GM19239 (cell line): ENCODE measurements at places on chromosomes 6 and 20.

DNA sequence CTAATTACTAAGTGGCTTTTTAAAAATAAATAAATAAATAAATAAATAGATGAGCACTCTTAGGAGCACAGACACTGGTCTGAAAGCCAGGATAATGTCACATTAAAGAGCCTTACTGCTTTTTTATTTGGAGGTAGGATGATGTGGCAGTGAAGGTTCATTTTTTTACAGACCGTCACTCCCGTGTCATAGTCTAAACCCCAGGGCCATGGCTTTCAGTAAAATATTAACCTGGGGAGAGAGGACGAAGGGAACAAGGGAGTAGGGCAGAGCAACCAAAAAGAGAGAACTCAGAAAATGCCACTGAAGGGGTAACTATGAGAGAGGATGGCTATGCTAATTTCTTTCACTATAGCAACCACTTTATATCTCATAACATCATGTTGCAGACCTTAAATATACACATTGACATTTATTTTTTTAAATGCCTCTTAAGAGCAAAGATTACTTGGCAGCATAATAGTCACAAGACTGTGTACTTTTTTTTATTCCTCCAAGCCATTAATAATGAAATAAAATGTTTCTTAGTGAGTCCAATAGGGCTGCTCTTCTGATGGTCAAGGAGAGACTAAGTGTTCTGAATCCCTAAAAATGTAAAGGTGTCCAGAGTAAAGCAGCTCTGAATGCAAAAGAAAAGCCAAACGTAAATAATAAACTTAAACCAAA lies 100.9 kb upstream of the SIM1 start:
- DNase-seq = no peak

GRCh38 chr6:900716-901605 lies 208.0 kb upstream of the EXOC2 start:
- DNase-seq = no peak

GRCh38 chr6:125793863-125794262 lies 3.1 kb downstream of the NCOA7 start:
- no peak for DNase-seq

GRCh38 chr6:56637640-56638039 lies 5.0 kb downstream of the DST start:
- DNase-seq = no peak

GRCh38 chr6:113363048-113363798 lies 493.9 kb upstream of the MARCKS start:
- DNase-seq = no peak

GRCh38 chr6:155530219-155530834 lies 74.7 kb upstream of the NOX3 start:
- peak; percentile 20 for DNase-seq

GRCh38 chr20:10603378-10603777 lies 70.4 kb downstream of the JAG1 start:
- DNase-seq = no peak

GRCh38 chr6:6220718-6221117 lies 99.7 kb downstream of the F13A1 start:
- DNase-seq = no peak

DNA sequence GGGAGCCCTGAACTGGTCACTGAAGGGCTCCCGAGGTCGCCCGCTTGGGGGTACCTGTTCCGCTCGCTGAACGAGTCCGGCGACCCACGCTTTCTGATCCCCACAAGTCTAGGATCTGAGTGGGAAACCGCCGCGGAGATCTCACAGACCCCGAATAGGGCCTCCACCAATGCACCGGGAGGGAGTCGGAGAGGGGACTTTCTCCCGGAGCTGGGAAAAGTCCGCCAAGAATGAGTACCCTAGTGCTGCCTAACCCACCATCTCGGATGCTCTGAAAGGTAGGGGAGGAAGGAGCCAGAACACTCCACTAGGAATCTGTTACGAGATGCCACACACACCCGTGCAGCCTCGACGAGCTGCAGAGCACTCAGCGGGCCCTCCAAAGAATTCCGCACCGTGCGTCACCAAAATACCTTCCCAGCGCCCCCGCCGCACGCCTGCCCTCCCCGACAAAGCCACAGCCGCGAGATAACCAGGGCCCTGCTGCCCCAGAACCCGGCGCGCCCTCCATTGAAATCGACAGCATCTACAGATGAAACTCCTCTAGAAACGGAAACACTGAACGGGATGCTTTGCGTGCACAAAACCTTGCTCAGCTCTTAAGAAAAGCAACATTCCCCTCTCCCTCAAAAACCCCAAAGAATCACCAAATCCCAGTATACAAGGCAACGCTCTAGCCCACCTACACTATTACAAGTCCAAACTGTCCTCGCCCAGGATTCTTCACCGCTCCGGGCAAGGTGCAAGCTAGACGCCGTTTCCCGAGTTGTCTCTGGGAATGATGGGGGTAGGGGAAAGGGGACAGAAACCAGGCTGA lies 686 bp downstream of the COL12A1 start:
- DNase-seq = no peak

DNA sequence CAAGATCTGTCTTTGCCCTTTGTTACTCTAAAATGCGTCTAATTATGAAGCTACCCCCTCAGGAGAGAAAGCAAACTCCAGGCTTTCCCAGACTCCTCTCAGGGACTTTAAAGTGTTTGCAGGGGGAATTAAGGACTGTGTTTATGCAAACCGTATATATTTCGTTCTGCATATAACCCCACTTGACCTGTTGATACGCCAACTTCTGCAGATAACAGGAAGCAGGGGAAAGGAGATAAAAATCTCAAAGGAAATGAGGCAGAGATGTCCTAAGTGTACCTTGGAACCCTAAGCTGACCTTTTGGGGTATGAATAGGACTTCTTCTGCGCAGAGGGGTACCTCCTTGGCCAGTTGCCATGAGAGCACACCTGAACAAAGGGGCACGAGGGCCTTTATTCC lies 8.1 kb downstream of the SYCP2L start:
- no peak for DNase-seq

GRCh38 chr6:132865364-132865763 lies 51.0 kb downstream of the RPS12 start:
- no peak for DNase-seq

GRCh38 chr6:91340896-91341395 lies 754.1 kb upstream of the MAP3K7 start:
- DNase-seq = no peak

GRCh38 chr6:139713900-139714506 lies 339.6 kb upstream of the CITED2 start:
- DNase-seq = no peak

DNA sequence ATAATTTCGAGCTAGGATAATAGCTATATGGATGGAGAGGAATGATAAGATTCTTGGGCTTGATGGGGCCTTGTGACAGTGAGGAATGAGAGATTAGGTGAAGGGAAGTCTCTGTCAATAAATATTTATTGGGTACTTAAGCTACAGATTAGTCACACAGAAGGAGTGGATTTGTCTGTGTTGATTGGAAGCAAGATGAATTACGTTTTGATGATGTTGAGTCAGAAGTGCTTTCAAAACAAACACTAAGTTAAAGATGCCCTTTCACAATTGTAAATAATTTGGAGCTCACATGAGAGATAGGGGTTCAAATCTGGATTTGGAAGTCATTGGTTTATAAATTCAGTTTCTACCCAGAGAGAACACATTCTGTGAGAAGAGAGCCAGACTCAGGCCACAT lies 834.2 kb downstream of the KIF16B start:
- no peak for DNase-seq

GRCh38 chr20:3922223-3922982 lies 33.2 kb downstream of the PANK2 start:
- DNase-seq = no peak

DNA sequence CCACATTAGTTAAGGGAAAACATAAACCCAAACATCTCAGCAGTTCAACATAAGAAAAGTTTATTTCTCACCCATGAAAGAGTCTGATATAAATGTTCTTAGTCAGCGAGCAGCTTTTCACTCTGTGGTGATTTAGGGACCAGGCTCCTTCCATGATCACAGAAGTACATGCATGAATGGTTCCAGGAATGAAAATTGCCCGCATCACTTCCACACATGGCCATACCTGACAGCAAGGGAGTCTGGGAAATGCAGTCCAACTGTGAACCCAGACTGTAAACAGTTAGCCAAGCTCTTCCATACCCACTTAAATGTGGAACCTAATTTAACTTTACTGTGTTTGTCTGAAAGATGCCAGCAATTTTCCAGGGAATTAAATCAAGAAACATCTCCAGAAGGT lies 353.9 kb downstream of the HACE1 start:
- no peak for DNase-seq

- DNase-seq = no peak
Measured at GRCh38 chr6:101537753-101538316, 144.3 kb downstream of the GRIK2 start.

DNA sequence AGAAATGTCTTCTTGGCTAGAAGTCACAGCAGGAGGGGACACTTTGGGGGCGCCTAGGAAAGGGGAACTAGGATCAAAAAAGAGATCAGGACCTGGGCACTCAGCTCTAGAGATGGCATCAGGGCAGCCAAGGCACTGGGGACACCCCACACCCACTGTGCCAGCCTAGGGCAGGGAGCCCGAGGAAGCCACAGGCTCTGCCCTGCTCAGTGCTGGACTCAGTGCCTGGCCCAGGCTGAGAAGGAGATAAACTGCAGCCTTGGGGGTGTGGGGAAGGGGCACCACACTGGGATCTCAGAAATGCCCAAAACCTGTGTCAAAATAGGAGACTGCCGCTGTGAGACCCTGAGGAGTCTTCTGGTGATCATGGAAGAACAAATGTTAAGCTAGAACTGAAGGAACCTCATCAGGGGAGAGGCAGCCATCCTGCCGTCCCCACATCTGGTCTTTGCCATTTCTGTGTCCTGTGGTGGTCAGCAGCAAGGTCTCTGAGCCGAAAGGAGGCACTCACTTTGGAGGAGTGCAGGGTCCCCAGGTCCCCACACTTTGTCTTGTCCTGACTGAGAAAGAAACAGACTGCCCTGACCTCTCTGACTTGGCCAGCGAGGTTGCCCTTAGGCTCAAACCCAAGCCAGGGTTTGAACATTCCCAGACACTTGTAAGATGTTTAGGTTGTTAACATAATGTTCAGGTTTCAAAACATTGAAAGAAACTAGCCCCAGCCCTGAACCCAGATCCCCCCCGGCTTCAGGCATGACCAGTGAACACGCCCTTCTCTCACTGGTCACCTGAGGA lies 2.3 kb downstream of the ARFRP1 start:
- DNase-seq = no peak

DNA sequence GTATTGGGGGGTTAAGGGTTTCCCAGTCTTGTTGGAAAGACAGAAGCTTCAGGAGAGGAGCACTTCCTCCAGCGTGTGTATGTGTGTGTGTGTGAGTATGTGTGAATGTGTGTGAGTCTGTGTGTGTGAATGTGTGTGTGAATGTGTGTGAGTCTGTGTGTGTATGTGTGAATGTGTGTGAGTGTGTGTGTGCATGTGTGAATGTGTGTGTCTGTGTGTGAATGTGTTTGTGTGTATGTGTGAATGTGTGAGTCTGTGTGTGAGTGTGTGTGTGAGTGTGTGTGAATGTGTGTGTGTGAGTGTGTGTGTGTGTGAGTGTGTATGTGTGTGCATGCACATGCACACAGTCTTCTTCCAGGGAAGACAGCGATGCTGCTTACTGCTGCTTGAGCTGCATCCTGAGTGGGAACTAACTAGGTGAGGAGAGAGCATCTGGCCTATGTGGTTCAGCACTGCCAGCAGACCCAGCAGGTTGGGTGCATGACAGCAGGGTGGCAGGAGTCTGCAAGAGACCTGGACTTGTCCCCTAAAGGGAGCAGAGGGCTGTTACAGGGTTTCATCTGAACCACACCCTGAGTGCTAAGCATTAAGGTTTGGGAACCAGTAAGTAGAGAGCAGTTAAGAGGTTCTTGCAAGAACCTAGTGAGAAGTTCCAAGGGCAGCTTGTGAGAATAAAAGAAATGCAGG lies 22.7 kb upstream of the CCND3 start:
- no peak for DNase-seq

GRCh38 chr6:32968093-32968866 lies at the start of gene BRD2:
Gene BRD2, plus strand, starts transcription at chr6:32968594. Its CDS starts 4,305 bp downstream, at chr6:32972899.
- DNase-seq = no peak

DNA sequence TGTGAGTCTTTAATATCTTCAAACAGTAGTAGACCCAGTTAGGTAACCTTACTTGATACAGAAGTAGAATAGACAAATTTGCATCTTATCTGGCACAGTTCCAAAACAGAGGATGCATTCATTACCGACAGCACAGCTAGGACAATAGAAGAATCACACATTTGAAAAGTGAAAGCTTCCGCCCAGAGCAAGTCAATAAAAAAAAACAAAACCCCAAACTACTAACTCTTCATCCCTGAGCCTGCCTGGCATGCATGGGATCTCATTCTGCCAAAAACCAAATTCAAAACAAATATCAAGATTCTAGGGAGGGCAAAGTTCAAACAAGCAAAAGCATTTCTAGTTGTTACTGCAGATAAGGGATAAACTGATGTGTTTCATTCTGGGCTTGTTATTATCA lies 235.4 kb downstream of the BTBD9 start:
- DNase-seq = no peak

DNA sequence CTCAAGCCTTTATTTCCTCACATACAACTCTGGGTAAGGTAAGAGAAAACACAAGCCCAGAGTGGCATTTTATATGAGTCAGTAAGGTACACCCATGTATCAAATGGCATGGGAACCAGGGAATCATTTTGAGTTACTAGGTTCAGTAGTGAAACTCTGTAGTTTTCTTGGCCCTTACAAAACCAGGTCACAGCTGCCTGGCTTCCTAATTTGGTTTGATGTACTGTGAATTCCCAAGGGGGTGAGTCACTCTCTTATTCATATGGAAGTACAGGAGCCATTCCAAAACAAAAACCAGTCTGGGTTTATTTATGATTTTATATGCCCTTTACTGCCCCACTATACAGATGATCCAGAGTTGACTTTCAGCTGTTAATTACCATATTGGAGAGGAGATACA lies 70.7 kb downstream of the PDE7B start:
- no peak for DNase-seq

DNA sequence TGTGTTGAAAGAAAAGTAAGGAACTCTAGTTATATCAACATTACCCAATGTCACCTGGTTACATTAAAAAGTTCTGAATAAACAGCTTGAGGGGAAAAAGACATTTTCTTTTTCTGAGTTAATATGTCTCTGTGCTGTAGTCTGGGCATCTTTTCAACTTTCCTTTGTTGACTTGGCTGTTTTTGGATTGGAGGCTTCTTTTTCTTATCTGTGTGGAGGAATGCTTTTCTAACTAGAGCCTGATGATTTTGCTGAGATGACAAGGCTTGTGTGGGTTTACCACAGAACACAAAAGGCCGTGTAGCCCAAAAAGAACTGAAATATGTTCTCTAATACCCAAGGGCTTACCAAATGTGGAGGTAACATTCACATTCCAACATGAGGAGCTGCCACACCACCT lies 161.8 kb downstream of the KCNQ5 start:
- no peak for DNase-seq

GRCh38 chr20:54690323-54690722 lies 214.9 kb downstream of the DOK5 start:
- DNase-seq = no peak
